Gastrocnemius medialis (tissue), 4 donors: ENCODE measurements at places on chromosomes 7 and 10.

GRCh38 chr7:107230334-107230733, 61.5 kb downstream of the HBP1 start:
- no peak for DNase-seq

GRCh38 chr7:49119706-49120105, 195.4 kb downstream of the CDC14C start:
- no peak for DNase-seq

DNA sequence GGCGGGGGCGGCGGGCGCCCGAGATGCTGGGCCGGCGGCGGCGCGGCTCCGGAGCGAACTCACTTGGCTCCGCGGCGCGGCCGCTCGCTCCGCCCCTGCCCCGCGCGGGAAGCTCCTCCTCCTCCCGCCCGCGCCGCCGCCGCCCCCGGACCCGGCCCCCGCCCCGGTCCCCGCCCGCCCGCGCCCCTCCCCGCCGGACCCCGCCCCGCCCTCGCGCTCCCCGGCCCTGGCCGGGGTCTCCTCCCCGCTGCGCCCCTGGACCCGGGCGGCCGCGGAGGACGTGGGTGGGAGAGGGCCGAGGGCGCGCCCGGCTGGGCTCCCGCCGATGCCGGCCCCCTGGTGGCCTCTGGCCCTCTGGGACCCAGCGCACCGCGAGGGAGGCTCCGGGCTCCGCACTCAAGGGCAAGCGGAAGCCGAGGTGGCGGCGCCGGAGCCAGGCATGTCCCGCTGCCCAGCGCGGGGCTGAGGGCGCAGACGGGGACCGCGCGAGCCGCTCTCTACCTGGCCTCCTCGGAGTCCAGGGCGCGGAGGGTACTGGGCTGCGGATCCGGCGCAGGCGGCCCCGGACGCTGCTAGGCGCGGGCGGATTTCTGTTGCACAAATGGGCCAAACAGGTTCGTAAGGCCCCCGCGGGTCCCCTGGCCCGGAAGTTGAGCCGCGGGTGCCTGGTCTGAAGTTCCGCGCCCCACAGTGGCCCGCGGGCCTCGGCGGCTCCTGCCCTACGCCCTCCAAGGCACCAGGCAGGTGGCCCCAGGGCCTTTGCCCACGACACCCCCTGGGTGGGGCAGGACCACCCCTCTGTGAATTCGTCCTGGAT, at the start of gene TCERG1L:
Gene TCERG1L, minus strand, starts transcription at position 61 of the 817 bp plus-strand sequence. CDS start 86 bp downstream, outside the sequence.
- DNase-seq = no peak

DNA sequence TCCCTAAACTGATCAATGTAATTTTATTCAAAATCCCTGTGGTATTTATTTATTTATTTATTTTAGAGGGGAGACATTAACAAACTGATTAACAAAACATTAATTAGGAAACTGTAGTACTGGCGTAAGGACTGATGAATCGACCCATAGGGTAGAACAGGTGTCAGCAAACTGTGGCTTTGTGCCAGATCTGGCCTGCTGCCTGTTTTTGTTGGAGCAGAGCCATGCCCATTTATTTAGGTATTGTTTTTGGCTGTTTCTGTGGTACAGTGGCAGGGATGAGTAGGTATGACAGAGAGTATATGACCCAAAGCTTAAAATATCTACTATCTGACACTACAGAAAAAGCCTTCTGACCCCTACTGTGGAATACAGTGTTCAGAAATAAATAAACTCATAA, 332.5 kb upstream of the ETV1 start:
- DNase-seq = no peak

DNA sequence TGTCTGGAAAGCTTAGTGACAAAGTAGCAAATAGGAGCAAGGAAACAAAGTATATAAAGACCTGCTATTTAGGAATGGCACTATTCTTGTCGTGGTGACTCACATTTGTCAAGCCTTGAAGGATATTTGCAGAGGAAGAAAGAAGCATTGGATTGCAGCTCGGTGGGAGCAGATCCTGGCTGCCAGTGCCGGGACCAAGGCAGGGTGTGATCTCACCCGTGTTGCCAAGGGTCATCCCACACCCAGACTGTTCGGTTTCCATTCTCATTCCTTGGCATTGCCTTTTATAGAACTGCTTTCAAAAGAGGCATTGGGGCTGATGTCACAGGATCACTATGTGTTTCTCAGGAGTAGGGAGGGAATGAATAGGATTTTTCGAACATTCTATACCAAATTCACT, 176.2 kb downstream of the GALNT17 start:
- DNase-seq = peak; percentile 25

DNA sequence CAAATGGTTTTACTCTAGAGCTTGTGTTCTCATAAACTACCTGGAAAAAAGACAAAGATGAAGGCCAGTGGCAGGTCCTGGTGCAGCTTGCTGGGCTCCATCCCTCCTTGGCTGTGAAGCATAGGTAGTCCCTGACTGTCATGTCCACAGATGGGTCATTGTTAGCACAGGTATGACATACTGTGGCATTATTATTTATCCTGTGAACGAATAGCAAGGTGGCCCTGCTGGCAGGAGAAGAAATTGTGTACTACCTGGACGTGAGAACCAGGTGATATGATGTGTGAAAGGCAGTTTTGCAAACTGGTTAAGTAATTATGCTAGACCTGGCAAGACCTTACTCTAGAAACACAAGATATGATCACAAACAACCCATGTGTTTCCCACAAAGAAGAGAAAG, 63.9 kb downstream of the CCDC71L start:
- DNase-seq = no peak

DNA sequence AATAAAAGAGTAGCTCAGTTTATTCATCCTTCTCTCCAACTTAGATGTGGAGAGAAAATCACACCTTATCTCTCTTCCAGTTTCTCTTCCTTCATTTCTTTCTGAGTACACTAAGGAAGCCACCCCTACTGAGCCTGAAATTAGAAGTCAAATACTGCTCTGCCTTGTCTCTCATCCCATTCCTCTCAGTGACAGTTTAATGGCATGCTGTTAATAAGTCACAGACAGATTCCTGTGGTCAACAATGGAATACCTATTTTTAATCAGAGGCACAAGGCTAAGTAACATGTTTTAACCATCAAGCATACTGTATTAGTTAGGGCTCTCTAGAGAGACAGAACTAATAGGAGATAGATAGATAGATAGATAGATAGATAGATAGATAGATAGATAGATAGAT, 253.2 kb downstream of the HTR7 start:
- no peak for DNase-seq

DNA sequence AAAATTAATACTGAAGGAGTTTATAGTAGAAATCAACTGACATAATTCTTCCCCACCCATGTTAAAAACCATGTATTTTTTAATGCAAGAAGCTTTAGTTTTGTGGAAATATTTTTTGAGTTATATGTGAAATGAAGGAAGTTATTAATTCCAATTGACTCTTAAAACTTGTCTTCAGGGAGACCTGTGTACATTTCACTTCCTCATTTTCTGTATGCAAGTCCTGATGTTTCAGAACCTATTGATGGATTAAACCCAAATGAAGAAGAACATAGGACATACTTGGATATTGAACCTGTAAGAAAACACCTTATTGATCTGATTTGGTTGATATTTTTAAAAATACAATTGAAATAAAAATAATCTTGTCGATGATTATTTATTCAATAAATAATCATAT, 33.3 kb downstream of the CD36 start:
- DNase-seq = no peak

- DNase-seq = no peak
These were observed 9.5 kb downstream of the VTI1A start for GRCh38 chr10:112456533-112456932.

GRCh38 chr7:139648941-139649425, 125.5 kb downstream of the CLEC2L start:
- no peak for DNase-seq

DNA sequence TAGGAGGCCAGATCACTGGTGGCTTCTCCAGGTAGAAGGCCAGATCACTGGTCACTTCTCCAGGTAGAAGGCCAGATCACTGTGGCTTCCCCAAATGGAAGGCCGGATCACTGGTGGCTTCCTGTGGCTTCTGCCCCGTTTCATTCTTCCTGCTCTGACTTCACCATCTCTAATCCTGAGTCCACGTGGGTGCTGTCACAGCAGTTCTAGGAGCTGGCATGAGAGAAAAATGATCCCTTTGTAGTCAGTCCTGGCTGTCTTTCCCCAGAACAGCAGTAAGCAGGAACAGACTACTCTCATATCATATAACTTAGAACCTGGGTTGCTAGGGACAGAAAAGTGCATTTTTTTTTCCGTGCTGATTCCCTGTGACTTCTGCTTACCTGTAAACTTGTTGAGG, 90.9 kb downstream of the ACTR3B start:
- DNase-seq = no peak

- DNase-seq = no peak
These were observed 7.2 kb downstream of the GIGYF1 start for GRCh38 chr7:100686822-100687211.

DNA sequence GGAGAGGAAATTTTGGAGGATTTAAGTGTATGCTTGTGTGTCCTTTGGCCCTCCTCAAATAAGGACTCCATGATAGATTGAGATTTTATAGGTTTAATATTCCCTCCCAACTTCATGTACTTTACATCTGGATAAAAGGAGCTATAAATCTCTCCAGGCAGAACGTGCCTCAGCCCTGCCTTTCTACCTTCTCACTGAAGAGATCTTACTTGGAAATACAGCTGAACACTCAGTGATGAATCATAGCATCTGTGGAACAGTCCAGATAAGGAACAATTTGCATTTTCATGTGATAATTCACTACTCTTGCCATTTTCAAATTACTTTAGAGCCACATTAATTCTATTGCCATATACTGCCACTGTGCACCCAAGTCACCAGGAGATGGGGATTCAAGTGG, 364.6 kb upstream of the PODXL start:
- DNase-seq = no peak

DNA sequence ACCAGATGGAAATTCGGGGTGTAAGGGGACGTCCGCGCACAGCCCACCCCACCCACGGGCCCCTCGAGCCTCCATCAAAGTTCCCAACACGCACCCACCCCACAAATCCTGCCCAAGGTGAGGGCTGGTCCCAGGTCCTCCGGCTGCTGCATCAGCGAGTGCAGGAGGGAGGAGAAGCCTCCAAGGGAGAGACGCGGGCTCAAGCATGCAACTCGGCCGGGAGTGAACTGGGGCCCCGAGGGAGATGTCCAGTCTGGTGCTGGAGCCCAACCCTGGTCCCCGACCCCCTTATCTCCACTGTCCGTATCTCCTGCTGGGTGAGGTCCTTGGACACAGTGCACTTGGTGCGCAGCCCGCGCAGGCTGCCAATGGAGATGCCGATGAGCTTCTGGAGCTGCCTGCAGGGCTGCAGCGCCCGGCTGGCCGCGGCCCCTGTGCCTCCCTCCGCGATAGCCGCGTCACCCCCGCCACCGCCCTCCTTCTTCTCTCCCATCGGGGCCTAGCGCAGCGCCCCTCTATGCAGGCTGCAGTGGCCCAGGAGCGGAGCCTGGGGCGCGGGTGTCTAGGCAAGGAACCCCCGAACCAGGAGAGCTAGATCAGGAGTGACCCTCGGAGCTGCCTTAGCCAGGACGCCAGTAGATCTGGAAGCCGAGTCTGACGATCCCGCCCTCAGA, 489.2 kb downstream of the ZNF33B start:
- no peak for DNase-seq

DNA sequence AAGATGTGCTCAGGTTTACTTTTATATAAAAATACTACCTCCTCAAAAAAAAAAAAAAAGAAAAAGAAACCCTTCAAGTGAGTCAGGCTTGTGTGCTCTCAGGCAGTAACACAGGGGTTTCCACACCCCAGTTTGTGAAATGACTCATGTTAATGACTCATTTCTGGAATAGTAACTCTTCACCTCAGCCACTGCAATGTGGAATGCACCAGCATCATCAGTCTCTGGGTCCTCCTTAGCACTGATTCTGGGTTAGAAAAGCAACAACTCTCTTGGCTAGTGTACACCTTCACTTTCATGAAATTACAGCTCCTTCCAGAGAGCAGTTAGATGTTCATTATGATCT, 110.6 kb downstream of the EMX2 start:
- no peak for DNase-seq

- no peak for DNase-seq
These were observed 86.3 kb upstream of the NFE2L3 start for GRCh38 chr7:26065652-26066051.

DNA sequence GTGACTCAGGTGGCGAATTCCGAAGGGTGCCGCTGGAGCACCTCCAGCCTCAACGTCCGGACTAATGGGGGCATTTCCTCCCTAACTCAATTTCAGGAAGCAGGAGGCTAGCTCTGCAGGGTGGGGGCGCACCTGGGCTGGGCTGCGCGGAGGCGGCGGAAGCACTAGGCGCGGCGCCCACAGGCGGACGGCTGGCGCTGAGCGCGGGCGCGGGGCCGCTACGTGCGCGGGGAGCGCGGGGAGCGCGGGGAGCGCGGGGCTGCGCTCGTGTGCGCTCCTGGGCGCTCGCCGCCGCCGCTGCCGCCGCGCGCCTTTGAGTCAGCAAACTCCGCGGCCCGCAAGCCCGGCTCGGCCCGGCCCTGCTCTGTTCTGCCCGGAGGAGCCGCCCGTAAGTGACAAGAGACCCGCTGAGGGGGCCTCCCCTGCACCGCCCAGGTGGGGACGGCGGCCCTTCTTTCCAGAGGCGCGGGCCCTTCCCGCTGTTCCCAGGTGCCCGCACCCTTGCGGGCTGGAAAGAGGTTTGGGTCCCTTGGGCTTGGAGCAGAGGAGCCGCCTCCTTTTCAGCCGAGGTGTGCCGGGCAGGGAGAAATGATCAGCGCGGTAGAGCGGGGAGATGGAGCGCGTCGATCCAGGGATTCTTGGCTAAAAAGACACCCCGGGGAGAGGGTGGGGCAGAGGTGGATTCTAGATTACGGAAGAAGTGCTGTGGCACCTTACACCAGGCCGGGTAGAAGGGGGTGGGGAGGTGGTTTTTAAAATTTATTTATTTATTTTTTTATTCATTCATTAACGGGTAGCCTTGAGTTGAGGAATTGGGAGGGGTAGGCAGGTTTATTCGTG, at the start of gene SNX10:
Gene SNX10, plus strand, starts transcription at position 164 of the 840 bp plus-strand sequence. CDS start 54,581 bp downstream, outside the sequence.
- DNase-seq = no peak

GRCh38 chr10:44968091-44968490, 8.5 kb downstream of the RASSF4 start:
- no peak for DNase-seq

DNA sequence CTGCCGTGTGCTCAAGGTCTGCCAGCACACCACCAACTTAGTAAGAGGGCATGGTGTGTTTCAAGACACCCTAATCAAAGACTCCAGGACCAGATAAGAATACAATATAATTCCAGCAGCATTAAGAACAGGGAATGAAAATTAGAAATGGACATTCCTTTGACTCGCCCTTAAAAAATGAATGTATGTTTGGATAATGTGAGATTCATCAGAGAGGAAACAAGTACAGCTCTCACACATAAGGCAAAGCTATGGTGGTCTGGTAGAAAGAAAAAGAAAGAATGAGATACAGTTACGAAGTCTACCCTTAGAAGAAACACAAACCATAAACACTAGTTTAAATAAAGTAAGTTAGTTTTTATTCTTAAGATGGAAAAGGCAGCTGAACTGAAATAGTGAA, 174.8 kb upstream of the ANK3 start:
- no peak for DNase-seq

DNA sequence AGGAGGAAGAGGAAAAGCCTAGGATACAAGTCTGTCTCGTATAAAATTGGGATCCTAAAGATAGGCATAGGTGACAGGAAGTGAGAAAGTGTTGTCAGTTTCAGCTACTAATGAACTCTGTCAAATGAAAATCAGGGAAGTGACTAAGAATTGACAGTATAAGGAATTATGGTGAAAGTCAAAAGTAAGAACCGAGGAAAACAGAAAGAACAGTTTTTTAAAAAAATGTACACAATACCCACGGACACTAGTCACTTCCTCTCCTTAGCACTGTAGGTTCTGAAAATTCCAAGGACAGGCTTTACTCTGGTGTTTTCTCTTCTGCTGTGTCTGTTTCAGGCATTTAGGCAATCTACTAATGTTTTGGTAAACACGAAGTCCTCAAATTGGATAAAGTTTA, 42.3 kb downstream of the ATAD1 start:
- no peak for DNase-seq
